ENCODE measurements at places on chromosomes 12 and 14.

GRCh38 chr12:63917864-63918799 lies 73.6 kb downstream of the SRGAP1 start:
- DNase-seq: peak; percentile 93

GRCh38 chr12:97503073-97503855 lies 40.7 kb downstream of the RMST start:
- DNase-seq: no peak

DNA sequence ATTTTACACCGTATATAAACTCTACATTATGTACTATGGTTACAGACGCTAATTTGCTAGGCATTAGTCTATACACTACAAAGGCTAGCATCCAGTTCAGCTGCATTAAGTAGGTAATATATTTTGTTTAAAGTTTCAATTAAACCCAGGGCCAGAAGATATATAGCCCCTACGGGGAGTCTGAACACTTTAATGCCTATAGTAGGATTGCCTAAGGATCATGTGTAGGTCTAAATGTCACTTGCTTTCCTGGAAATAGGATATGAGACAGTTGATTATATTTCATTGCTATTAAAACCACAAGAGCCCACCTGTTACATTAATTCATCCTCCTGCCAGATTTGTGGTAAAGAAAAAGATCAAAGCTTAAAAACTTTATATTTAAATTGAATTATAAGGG lies 286.9 kb downstream of the TMTC2 start:
- no peak for DNase-seq

DNA sequence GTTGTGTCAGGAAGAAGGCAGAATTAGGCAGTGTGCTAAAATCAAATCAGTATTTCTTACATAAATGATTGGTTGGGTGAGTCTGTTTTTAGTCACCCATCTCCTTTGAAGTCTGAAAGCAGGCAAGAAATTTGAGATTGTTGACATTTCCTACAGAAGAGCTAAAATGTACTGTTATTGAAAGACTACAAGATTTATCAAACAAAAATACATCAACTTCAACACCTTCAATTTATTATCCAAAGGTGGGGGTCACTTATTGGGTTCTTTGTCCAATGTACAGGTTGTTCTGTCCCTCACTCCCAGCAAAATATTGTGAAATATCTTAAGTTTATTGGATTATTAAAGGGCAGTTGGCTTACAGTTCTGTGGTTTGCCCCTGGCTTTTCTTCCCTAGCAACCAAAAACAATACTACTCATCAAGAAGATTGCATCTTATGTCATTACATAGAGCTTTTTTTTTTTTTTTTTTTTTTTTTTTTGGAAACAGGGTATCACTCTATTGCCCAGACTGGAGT lies 20.6 kb upstream of the PKP2 start:
- peak; percentile 52 for DNase-seq

DNA sequence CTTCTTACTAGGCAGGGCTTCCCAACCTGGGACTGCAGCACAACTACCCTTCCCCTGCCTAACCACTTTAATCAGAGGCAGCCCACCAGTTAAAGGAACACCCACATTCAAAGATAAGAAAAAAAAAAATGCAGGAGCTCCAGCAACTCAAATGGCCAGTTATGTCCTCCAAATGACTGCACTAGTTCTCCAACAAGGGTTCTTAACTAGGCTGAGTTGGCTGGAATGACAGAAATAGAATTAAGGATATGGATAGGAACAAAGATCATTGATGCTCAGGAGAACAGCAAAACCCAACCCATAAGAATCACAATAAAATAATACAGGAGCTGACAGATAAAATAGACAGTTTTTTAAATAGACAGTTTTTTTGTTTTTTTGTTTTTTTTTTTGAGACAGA lies 154.2 kb downstream of the PLCZ1 start:
- no peak for DNase-seq

DNA sequence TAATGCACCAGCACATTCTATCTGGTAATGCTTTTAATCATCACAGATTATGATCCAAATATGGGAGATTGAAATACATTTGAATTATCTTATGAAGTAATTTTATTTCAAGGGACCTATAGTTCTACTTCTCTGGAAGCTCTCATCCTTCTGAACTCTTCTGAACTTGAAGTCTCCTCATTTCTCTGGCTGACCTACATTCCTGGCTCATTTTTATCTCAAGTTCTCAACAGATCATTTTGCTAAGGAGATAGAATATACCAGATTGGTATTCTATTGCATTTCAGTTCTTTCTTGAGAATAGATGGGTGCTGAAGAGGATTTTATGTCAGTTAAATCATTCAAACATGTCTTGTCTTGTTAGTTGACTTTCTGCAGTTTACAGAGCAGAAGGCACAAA lies 7.9 kb downstream of the HMGA2 start:
- DNase-seq: no peak

GRCh38 chr12:70529647-70530046 lies 107.6 kb downstream of the PTPRB start:
- no peak for DNase-seq

- peak; percentile 69 for DNase-seq
These were observed 203.7 kb upstream of the NUDT4 start for GRCh38 chr12:93174048-93174447.

- DNase-seq: peak; percentile 66
These were observed at the start of gene CSRP2 for GRCh38 chr12:76878899-76879709. TSS of gene CSRP2 (minus strand) at chr12:76879019. CDS start at chr12:76866260, 12,759 bp downstream.

- no peak for DNase-seq
These were observed 35.3 kb upstream of the PPP1R13B start for GRCh38 chr14:103882503-103883262.
